Cerebellar nuclear complex (tissue), 1 donor: ENCODE measurements at places on chromosomes 6 and 20.

- no peak for DNase-seq
These were observed 47.0 kb downstream of the OR2B2 start for GRCh38 chr6:27864906-27865849.

- peak; percentile 97 for DNase-seq
These were observed 8.7 kb upstream of the AP5S1 start for GRCh38 chr20:3811467-3812258.

GRCh38 chr6:79302341-79302740 is 67.9 kb upstream of the HMGN3 start:
- DNase-seq = no peak

- no peak for DNase-seq
These were observed 15.5 kb downstream of the SYTL3 start for GRCh38 chr6:158665332-158665731.

- no peak for DNase-seq
These were observed 33.1 kb upstream of the SMOC2 start for GRCh38 chr6:168407842-168408241.

- DNase-seq = no peak
These were observed 223.4 kb upstream of the TAB2 start for GRCh38 chr6:149094156-149094555.

DNA sequence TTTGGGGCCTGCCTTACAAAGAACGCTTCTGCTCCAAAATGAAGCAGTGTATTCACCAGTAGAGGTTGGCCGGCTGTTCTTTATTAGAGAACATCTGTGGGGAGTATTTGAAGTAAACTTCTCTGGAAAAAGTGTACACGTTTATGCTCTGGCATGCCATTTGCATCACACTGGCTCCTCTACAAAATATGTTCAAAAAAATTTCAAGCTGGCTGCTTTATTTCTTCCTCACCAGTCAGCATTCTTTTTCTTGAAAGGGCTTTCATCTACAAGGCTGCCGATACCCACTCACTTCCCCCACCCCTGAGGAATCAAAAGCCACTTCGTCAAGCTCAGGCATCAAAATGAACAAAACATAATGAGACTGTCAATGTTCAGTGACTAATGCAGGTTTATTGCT is 294.1 kb downstream of the TFAP2B start:
- DNase-seq = no peak

GRCh38 chr6:75748743-75749538 is at the start of gene MYO6:
Gene MYO6, plus strand, starts transcription at chr6:75749239. Its CDS starts 68,309 bp downstream, at chr6:75817548.
- no peak for DNase-seq

- no peak for DNase-seq
These were observed 678.6 kb downstream of the MAFB start for GRCh38 chr20:40010483-40010882.

- no peak for DNase-seq
These were observed 25.8 kb downstream of the SLC2A12 start for GRCh38 chr6:134026597-134026996.

DNA sequence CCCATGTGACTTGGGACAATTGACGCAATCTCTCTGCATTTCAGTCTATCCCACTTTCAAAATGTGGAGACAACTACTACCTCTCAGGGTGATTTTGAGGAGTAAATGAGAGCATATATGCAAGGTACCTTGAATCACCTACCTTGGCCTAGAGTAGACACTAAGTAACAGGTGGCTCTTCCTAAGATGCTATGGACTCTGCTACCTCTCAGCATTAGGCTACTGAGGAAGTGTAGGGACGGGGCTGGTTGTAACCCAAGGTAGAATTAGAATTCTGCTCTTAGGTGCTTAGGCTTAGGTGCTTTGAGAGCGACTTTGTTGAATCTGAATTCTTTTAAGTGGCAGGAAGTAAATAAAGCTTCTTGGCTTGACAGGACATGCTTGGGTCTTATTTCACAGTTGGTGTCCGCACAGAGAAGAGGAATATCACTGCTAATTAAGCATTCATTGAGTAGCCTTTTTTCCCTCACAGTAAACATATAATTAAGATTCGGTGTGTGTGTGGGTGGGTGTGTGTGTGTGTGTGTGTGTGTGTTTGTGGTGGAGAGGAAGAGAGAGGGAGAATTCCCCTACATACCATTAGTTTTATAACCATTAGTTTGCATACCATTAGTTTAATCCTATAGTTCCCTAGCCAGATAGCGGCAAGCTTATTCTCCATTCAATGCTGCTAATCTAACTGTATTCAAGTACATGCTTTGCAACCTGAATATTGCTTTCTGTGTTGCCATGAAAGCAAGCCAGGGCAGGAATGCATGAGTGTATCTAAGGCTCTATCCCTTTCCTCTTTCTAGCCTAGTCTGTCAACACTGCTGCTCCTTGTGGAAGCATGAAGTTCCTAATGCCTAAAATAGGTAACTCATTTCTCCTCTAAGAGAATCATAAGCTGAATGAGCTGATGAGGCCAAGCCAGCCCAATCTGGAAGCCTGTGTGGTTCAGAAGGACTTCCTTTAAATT is 112.5 kb downstream of the IPCEF1 start:
- no peak for DNase-seq

GRCh38 chr20:6038256-6038655 is 15.6 kb downstream of the LRRN4 start:
- DNase-seq = no peak

GRCh38 chr6:42958125-42958524 is 2.4 kb upstream of the GNMT start:
- DNase-seq = no peak

DNA sequence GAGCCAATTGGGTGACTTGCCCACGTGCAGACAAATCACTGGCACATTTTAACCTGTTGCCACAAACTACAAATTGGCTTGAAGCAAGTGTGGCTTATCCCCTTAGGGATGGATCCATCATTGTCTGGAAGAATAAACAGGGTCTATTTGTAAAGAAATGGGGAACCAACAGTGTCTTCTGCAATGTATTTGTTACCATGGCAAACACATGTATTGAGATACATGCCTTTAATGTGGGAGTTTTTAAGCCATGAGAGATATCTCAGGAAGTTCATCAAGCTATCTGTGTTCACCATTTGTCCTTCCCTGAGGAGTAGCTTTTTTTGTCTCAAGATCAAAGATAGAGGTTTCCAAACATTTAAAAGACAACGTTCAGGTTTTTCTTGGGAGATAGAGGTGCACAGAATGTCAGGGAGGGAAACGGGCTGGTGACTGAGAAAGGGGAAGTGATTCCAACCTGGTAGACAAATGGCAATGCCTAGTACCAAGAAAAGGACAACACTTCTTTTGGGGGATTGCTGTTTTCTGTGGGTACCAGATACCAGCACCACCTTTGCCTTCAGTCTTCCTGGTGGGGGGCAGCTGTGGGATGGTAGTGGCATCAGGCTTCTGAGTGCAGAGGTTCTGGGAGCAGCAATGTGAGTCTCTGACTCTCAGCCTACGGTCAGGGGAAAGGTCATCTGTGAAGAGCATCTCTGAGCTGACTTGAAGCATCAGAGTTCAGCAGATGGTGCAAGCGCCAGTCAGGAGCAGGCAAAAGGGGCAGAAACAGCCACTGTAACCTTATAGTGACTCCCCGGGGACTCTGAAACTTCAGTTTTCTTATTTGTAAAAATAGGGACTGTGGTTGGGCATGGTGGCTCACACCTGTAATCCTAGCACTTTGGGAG is 20.1 kb upstream of the BCAS1 start:
- no peak for DNase-seq

DNA sequence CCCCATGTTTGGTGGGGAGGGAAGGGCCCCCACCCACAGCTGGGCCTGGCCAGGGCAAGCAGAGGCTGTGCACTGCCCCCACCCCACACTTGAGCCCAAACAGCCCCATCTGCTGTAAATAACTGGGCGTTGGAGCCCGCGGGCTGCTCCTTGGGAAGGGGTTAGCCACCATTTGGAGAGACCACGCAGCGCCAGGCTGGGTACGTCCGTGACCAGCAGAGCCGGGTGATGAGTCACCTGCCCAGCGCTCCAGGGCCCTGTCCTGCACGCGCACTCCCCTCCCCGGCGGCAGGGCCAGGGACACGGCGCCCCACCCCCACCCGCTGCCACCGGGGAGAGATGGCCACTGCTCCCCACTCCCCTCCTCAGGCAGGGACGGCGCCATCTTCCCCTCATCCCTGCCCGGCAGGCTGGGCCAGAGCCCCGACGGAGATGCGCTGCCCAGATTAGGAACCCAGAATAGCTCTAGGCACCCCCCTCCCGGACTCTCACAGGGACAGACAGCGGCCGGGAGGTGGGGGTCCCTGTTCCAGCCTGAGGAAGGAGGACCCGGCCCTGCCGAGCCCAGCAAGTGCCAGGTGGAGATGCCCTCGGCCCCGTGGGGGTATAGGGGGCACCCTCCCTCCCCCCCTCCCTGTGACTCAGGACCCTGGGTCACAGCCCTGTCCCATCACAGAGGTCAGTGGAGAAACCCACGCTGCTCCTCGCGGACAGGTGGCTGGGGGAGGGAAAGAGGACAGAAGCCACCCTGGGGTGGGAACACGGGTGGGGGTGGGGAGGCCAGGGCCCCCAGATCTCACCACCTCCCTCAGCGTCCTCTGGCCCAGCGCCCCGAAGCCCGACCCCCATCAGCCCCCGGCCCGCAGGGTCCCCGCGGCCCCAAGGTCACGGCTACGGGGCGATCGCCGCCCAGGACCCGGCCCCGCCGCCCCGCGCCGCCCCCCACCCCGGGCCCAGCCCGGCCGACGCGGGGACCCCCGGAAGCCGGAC is 642 bp downstream of the EEF1A2 start:
- no peak for DNase-seq

- DNase-seq = no peak
These were observed 1.1 kb downstream of the STX7 start for GRCh38 chr6:132511831-132512220.

GRCh38 chr6:144896871-144897270 is 611.7 kb downstream of the UTRN start:
- no peak for DNase-seq

GRCh38 chr20:9402546-9402945 is 111.8 kb upstream of the LAMP5 start:
- DNase-seq = no peak

DNA sequence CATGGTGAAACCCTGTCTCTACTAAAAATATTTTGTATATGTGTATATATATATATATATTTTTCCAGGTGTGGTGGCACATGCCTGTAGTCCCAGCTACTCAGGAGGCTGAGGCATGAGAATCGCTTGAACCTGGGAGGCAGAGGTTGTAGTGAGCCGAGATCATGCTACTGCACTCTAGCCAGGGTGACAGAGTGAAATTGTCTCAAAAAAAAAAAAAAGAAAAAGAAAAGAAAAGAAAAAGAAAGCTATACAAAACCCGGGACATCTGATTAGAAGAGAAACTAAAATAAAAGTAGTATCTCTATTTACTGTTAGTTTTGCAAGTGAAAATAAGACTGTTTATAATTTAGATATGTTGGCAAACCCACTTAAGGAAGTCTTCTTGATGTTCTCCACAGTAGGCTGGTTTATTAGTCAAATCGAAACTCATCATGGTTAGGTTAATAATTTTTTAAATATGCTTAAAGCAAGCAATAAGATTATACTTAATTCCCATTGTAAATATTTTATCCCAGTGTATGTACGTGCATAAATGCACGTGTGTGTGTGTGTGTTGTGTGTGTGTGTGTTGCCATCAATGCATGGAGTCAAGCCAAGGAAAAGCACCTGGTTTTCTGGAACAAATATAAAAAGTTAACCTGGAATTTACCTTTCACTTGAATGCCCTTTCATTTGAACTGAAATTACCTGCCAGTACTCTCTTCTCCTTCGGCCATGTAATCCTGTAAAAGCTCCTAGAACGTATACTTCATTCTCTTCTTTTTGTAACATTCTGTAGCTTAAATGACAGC is 7.1 kb downstream of the VNN2 start:
- DNase-seq = no peak

DNA sequence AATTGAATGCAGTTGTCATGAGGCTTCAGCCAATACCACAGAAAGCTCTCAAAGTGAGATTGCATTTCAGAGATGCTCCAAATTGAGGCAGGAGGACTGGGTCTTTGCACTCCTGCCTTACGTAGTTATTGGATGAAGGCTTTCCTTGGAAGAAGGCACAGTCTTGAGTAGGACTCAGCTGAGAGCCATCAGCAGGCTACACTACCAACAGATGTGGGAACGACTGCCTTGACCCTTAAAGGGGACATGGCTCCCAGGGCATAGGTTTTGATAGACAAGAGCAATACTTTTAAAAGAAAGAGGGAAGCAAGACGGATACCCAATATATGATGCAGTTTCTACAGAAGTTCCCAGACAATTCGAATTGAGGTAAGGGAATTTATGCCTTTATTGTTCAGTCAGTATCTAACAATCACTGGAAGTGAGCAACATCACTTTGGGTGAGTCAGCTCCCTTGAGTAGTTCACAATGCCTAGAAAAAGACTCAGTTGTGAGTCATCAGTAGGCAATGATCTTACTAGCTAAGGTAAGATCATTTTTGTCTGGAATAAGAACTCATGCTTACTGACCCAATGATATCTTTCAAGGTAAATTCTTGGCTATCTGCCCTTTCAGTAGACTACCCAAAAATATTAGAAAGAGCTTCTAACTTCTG is 390.8 kb downstream of the GJA1 start:
- no peak for DNase-seq

DNA sequence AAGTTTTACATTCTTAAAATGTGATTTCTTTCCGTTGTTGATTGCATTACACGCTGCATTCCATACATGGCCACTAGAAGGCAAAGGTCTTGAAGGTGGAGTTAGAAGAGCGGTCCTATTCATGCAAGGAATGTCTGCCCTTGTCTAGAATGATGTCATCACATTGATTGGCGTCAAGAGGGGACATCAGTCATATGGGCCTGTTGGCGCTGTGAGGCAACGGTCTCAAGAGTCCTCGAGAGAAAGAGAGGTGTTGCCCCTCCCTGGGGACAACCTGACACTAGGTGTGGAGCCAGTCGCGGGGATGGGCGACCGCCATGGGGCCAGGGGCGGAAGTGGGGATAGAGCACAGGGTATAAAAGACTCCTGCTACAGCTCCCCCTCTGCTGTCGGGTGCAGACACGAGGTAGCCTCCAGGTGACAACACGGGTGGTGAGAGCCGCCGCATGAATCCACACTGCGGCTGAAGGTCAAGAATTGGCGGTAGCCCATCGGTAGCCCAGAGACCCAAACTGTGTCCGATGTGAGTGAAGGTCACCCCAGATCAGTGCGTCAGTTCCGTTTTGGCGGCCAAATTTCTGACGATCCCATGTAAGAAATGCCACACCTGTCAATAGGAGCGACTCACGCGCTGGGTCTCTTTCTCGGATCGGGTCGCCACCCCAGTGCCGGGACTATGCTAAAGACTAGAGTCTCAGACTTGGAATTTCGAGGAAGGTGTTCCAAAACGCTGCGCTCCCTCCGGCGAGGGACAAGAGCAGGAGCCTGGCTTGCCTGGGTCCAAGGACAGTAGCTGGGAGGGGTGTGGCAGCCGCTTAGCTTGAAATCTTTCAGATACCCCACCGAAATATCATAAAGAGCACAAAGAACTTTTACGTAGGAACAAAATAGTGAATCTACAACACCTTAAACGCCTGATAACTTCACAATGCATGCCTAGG is 93.2 kb upstream of the ZNF184 start:
- no peak for DNase-seq
